ENCODE measurements at places on chromosomes 6 and 20. TPM values are rescaled to one million over a fixed set of nuclear protein-coding genes. Genes with fewer than 3 reads are reported as not detected.

Gene TBP
- 31.7 TPM for total RNA-seq

Gene ASIP
- not detected for total RNA-seq

Gene HMGCLL1
- not detected for total RNA-seq

Gene HCRTR2
- total RNA-seq = not detected

Gene SCUBE3
- not detected for total RNA-seq

Gene LPA
- 0.18 TPM for total RNA-seq

Gene PRSS35
- not detected for total RNA-seq

Gene MLN
- not detected for total RNA-seq

Gene SLC26A8
- not detected for total RNA-seq
